ENCODE measurements at places on chromosomes 2 and 18. TPM values are rescaled to one million over a fixed set of nuclear protein-coding genes. Genes with fewer than 3 reads are reported as not detected.

DNA sequence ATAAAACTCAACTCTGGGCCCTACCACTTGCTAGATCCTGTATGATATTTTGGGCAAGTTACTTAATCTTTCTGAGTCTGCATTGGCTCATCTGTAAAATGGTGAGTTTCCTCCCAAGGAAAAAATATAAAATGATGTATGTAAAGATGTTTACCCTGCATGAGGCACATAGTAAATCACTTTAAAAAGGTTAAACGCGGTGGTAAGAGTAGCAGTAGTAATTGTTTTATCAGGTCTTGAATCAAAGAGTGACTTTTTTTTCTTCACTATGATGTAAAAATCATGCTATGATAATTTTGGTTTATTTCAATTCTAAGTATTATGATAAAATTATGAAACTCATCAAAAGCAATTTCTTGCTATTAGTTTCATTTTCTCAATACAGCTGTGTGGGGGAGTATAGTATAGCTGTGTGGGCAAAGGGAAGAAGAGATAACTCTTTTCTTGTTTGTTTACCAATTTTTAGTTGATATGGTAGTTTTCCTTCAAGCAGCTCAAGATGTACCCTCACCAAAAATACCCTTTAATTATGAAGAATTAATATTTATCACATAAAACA lies 10.7 kb downstream of the ARHGAP15 start:
- no peak for DNase-seq

- DNase-seq: no peak
Measured at GRCh38 chr18:37980556-37980955, 415.0 kb upstream of the CELF4 start.

- no peak for DNase-seq
Measured at GRCh38 chr2:70886541-70886987, 49.1 kb upstream of the ATP6V1B1 start.

DNA sequence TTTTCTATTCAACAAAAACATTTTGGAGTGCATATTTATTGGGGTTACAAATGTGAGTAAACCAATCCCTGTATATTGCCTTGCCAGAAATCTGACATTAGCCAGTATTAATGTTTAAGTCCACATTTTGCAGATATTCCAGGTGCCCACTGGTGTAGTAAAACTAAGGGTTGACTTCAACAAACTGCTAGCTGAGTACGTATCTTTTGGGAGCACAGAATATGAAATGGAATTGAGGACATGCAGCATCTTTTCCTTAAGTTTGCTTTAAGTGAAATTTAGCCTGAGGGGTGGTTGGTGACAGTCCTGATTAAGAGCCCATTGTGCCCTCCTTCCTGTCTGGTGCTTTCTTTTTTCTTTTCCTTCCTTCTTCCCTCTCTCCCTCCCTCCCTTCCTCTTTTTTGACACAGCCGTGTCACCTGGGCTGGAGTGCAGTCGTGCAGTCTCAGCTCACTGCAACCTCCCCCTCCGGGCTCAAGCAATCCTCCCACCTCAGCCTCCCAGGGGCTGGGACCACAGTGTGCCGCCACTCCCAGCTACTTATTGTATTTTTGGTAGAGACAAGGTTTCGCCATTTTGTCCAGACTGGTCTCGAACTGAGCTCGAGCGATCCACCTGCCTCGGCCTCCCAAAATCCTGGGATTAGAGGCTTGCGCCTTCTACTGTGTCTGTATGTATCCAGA lies 1.6 kb downstream of the NUP35 start:
- DNase-seq: no peak

- no peak for DNase-seq
Measured at GRCh38 chr18:44556296-44556695, 124.4 kb upstream of the SETBP1 start.

- no peak for DNase-seq
Measured at GRCh38 chr2:100021791-100022340, 120.5 kb downstream of the AFF3 start.

DNA sequence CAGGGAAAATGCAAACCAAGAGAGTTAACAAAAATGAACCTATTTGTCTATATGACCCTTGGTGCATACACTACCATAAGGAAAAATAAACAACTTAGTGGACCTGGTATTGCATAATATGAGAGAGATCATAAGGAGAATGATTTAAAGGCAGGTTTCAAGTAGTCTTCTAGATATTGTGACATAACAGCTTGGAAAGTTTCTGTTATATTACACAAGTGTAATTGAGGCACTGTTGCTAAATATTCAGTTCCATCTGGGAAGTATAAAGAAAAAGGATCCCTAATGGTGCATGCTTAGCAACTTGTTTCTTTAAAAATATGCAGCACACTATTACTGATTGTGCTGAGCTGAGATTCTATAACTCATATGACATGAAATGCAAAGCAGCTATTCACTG lies 252.2 kb upstream of the SPHKAP start:
- no peak for DNase-seq

GRCh38 chr2:237458519-237458918 lies 28.5 kb upstream of the MLPH start:
- DNase-seq: no peak

DNA sequence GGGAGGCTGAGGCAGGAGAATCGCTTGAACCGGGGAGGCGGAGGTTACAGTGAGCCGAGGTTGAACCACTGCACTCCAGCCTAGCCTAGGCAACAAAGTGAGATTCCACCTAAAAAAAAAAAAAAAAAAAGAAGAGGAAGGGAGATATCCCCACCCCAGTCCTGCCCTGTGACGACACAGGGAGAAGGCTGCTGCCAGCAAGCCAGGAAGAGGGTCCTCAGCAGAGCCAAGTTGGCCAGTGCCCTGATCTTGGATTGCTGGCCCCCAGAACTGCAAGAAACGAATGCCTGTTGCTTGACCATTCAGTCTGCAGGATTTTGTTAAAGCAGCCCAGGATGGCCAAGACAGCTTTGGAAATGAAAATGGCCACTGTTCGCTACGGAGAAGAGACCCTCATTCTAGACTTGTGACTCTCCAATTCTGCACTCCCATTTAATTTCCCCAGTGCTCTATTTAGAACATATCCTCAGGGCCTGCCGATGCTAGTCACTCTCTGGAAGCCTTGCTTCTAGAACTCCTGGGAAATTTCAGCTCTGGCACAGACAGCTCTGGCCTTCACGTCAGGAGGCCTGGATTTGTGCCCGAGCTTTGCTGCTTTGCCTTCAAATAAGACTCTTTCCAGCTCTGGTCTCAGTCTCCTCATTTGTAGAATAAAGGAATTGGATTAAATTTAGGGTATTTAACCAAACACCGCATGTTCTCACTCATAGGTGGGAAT lies 15.7 kb upstream of the AMMECR1L start:
- no peak for DNase-seq

- no peak for DNase-seq
Measured at GRCh38 chr2:13666582-13667414, 950.1 kb downstream of the TRIB2 start.

GRCh38 chr2:226849349-226849748 lies 13.5 kb downstream of the RHBDD1 start:
- DNase-seq: no peak

DNA sequence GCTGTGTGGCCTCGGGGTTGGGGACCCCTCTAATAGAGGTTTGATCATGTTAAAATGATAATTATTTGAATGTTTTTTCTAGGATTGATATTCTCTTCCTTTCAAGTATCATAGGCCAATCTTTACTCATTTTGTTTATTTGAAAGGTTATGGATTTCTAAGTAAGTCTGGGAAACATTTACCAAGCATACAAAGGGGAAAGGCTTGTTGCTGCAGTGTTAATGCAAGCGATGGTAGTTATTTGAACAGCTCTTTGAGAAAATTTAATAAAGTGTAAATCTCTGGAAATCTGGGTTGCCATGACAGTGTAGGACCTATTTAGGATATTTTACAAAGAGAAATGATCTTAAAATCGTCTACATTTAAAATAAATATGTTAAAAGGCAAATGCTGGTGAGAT lies 56.1 kb downstream of the SPTBN1 start:
- no peak for DNase-seq

- DNase-seq: no peak
Measured at GRCh38 chr2:157036726-157037125, 220.8 kb upstream of the GALNT5 start.

FOXD4L1 gene
- polyA plus RNA-seq: not detected

DAW1 gene
- polyA plus RNA-seq: not detected

IMP4 gene
- 76.3 TPM for polyA plus RNA-seq

SLC14A1 gene
- 2.2 TPM for polyA plus RNA-seq

TCF23 gene
- not detected for polyA plus RNA-seq
